Activated T-helper 1 cell treated with Interleukin-2 at 50 U/mL for 16 hours (primary cell): ENCODE measurements at places on chromosomes 5 and 9.

DNA sequence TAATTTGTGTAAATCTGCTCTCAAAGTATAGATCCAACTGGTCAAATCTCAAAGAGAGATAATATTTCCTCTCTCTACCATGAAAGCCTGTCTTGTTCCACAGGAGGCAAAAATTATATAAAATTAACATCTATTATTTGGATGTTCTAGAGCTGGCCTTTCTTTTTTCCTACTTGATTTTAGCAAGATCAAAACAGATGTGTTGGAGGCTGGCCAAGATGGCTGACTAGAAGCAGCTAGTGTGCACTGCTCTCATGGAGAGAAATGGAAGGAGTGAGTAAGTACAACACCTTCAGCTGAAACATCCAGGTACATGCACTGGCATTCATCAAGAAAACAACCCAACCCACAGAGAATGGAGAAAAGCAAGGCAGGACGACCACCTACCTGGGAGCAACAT, 298.6 kb upstream of the SLC24A2 start:
- DNase-seq = no peak

DNA sequence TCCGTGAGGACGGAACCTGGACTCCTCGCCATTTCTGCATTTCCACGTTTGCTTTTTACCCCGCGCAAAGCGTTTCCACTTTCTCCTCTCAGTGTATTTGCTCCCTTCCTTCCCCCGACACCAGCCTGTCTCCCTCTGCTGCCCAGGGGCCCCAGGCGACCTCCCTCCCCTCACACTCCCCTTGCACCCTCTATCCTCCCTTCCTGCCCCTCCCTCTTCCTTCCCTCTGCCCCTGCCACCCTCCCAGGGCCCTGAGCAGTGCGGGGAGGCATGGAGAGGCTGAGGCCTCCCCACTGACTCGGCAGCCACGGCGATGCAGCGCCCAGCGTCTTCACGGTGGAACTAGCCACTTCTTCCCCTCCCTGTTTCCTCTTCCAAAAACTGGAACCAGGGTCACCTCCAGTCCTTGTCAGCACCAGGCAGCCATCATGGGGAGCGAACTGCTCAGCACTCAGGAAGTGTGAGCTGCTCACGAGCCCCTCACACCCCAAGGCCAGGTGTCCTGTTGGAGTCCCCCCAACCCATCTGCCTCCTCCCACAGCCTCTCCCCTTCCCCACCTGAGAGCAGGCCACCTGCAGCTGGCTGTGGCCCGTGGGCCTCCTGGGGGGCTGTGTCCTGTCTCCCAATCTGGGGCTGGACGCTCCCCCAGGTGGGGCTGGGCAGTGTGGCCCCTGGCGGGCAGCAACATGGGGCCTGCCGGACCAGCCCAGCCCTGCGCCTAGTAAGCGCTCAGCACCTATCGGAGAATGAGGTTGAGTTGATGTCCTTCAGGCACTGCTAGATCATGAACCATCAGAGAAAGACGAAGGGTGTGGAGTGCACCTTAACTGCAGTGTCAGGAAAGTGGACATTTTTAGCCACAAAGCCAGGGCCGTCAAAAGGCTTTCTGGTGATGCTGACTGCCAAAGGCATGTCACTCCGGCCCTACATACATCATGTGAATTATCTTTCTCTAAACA, 17.5 kb downstream of the UBE2QL1 start:
- DNase-seq = no peak

DNA sequence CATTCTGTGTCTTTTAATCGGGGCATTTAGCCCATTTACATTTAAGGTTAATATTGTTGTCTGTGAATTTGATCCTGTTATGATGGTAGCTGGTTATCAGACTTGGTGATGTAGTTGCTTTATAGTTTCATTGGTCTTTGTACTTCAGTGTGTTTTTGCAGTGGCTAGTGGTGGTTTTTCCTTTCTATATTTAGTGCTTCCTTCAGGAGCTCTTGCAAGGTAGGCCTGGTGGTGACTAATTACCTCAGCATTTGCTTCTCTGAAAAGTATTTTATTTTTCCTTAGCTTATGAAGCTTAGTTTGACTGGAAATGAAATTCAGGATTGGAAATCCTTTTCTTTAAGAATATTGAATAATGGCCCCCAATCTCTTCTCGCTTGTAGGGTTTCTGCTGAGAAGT, 156.9 kb downstream of the CNTLN start:
- no peak for DNase-seq

DNA sequence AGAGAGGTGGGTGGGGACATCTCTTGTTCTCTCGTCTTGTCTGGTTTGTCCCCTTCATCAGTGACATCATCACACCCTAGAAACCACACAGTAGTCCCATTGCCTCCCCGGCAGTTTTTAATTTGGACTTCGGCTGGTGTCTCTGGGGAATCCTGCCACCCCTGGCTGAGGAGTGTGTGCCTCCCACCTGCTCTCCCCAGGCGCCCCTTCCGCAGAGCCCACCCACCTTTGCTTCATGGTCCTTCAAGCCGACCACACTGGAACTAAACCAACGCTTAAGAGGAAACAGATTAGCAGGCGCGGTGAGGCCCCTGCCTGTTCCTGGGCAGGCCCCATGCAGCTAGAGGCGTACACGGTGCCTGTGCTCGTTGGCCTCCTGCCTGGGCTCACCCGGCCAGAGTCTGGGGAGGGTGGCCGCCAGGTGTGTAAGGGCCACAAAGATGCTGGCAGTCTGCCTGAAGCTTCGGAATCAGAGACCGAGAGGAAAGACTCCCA, 107.6 kb upstream of the SPRY4 start:
- no peak for DNase-seq

DNA sequence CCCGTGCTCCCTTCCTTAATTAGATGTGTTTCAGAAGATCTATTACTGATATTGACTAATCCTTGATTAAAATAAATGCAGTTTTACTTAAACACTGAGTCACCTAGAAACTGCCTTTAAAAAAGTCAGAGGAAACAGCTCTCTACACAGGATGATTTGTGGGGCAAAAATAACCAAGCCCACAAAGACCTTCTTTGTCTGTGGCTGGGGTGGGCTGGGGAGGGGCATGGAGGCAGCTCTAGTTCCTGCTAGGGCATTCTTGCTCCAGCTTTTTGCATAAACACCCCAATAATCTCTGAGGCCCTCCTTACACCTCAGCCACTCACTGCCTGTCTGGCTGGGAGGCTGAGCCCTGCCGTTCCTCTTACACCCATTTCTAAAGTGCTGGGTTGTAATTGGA, 227.6 kb upstream of the DAP start:
- no peak for DNase-seq

DNA sequence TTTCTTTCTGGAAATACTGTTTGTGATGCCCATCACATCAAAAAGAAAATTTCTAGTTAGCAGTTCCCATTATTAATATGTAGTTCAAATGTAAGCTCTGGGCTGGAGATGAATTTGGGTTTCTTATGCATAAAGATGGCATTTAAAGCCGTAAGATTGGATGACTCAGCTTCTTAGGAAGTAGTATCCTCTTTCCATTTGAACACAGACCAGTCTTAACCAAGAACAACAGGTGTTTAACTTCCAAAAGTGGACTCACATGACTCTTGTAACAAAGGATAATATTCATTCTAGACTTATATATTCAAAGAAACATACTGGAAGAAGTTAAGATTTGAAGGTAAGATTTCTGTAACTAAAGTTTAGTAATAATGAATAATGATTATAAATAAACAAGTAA, 330.5 kb downstream of the TLR4 start:
- DNase-seq = no peak

- no peak for DNase-seq
Observed at GRCh38 chr5:63025679-63026078, 447.1 kb downstream of the LRRC70 start.
